ENCODE measurements at places on chromosomes 16 and 17. TPM values are rescaled to one million over a fixed set of nuclear protein-coding genes. Genes with fewer than 3 reads are reported as not detected.
A peak's percentile ranks its signal among the peaks of the same experiment; 100 is the strongest.

DNA sequence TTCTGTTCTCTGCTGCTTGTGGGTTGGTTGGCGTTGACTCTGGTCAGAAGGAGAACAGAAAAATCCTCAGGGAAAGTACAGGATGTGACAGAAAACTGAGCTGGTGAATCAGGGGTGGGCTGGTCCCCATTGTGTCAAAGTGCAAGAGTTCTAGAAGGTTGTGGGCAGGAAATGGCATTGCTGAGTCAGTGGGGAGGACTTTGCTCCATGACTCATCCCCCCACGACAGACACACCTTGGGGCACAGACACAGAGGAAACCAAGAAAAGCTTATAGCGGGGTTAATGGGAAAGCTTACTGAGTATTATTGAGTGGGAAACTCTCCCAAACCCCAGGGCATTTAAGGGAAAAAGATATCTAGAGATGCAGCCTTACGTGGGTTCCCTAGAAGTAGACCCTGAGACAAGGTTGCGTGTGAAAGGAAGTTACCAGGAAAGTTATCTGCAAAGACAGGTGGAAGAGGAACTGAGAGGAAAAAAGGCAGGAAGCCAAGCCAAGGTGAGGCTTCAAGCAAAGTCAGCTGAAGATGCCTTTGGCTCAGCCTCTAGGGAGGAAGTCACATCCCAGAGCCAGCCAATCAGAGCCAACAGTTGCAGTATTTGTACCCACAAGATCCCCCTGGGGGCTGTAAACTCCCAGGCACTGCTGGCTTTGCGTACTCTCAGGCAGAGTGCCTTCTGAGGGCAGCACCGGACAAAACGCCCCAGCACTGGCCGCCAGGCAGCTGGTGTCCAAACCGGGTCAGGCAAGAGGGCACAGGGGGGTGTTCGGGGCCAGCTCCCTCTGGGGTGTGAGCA is 86.4 kb downstream of the FOXL1 start:
- DNase-seq = peak; percentile 2
- peaks cover 55% of the 10 kb centered on the region for H3K27me3 ChIP-seq
- peak overlapping the region; percentile 38 for H3K27ac ChIP-seq
- H3K4me1 ChIP-seq = peaks cover 13% of the 10 kb centered on the region

TBX2 gene
- 0.44 TPM for total RNA-seq

DNA sequence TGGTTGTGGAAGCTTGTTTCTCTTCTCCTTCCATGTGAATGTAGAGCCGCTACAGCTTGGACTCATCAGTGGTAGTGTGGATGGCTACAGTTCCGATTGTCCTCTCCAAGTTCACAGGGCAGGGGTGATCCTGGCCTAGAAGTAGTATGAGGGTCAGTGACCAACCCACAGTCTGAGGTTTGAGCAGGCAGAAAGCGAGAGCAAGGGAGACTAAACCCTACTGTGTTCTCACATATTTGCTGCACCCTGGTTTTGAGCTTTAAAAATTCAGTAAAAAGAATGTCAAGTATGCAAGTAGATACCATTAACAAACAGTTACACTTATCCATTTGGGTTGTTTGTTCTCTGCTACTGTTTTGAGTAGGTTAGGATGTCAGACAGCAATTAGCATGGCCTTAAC is 148.9 kb downstream of the MRTFB start:
- H3K27me3 ChIP-seq = no peaks in the 10 kb centered on the region
- no peaks in the 10 kb centered on the region for H3K4me1 ChIP-seq
- no peak for DNase-seq
- H3K27ac ChIP-seq = no peak overlapping the region

DNA sequence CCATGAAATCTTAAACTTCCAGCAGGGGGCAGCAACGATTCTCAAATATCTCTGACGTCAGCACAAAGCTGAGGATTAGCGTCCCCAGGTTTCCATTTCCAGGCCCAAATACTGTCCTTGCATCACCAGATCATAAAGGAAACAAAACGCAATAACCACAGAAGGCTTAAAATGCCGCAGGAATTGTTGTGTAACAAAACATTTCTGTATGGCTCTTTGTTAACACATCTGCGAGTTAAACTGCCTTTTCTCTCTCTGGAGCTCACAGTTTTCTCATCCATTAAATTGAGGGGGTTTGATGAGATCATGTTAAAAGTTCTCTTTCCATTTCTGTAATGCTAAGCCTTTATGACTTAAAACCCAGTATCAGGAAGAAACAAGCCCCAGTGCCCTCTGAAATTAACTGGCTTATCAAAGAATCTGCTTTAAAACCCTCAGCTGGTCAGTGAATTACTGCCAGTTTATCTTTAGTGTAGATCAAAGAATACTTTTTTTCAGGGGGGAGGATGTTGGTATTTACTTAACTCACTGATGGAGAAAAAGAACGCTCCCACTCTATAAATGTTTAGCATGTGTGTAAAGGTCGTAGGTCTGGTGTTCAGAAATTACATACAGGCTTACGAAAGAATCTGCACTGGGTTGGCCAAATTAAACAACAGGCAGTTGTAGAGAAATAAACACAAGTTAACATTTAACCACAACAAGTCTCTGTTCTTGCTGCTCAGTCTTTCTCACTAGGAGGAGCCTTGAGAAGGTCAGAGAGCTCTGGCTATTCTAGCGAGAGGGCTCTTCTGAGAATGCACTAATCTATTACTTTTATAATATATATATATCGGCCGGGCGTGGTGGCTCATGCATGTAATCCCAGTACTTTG is 10.6 kb upstream of the TERF2 start:
- H3K27ac ChIP-seq = peak overlapping the region; percentile 82
- H3K36me3 ChIP-seq = no peaks in the 10 kb centered on the region
- DNase-seq = peak; percentile 96

RNF112 gene
- total RNA-seq = 2.3 TPM

CRISPLD2 gene
- 19.9 TPM for total RNA-seq

- no peak for DNase-seq
- H3K36me3 ChIP-seq = no peaks in the 10 kb centered on the region
- H3K27ac ChIP-seq = no peak overlapping the region
- no peaks in the 10 kb centered on the region for H3K27me3 ChIP-seq
- no peaks in the 10 kb centered on the region for H3K4me1 ChIP-seq
- no peak overlapping the region for H3K4me3 ChIP-seq
Observed at GRCh38 chr17:66357037-66357436, 54.6 kb downstream of the PRKCA start.

GRCh38 chr17:40598619-40599467 is 33.6 kb upstream of the CCR7 start:
- no peaks in the 10 kb centered on the region for H3K27me3 ChIP-seq
- no peaks in the 10 kb centered on the region for H3K36me3 ChIP-seq
- peaks cover 8% of the 10 kb centered on the region for H3K4me1 ChIP-seq
- H3K4me3 ChIP-seq = no peak overlapping the region

GRCh38 chr16:35425270-35425669 is 1965.9 kb downstream of the TP53TG3F start:
- H3K4me3 ChIP-seq = no peak overlapping the region
- peaks cover 12% of the 10 kb centered on the region for H3K27me3 ChIP-seq
- no peaks in the 10 kb centered on the region for H3K4me1 ChIP-seq
- no peak for DNase-seq
- no peaks in the 10 kb centered on the region for H3K36me3 ChIP-seq
- H3K27ac ChIP-seq = no peak overlapping the region

UNK gene
- 25.3 TPM for total RNA-seq

PIK3R6 gene
- not detected for total RNA-seq

SLC16A5 gene
- 70.2 TPM for total RNA-seq

DNA sequence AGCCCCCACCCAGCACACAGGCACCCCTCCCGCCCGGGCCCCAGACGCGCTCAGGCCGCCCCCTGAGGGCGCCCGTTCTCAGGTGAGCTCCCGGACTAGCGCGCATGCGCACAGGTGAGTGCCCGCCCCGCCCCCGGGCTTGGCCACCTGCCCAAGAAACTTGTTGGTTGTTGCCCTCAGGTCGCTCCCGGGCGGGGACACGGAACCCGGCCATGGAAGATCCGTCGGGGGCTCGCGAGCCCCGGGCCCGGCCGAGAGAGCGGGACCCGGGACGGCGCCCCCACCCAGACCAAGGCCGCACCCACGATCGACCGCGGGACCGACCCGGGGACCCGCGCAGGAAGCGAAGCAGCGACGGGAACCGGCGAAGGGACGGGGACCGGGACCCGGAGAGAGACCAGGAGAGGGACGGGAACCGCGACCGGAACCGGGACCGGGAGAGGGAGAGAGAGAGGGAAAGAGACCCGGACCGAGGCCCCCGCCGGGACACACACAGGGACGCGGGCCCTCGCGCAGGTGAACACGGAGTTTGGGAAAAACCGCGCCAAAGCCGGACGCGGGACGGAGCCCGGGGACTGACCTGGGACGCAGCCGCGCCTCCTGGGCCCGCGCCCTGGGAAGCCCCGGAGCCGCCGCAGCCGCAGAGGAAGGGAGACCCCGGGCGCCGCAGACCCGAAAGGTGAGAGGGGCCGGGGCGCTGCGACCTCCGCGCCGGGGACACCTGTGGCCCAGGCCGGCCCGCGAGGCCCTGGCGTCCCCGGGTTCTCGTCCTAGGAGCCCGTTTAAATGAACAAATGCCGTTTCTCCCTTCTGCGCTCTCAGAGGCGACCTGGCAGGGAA is at the start of gene MARVELD3:
MARVELD3 (plus strand) TSS at position 167 of the 840 bp plus-strand sequence; CDS start at position 213, 46 bp downstream.
- no peaks in the 10 kb centered on the region for H3K27me3 ChIP-seq
- H3K36me3 ChIP-seq = 0 out of 2 replicates have a peak, but pooled peaks cover 6% of the 10 kb centered on the region
- H3K4me1 ChIP-seq = peaks cover 28% of the 10 kb centered on the region
- H3K4me3 ChIP-seq = peak within 1 kb of the TSS; percentile 99

TEDC2 gene
- 26.3 TPM for total RNA-seq
